ENCODE measurements at places on chromosomes 2 and 18.
A peak's percentile ranks its signal among the peaks of the same experiment; 100 is the strongest.

GRCh38 chr2:99156891-99157290 lies 2.1 kb downstream of the LIPT1 start:
- no peak for DNase-seq

DNA sequence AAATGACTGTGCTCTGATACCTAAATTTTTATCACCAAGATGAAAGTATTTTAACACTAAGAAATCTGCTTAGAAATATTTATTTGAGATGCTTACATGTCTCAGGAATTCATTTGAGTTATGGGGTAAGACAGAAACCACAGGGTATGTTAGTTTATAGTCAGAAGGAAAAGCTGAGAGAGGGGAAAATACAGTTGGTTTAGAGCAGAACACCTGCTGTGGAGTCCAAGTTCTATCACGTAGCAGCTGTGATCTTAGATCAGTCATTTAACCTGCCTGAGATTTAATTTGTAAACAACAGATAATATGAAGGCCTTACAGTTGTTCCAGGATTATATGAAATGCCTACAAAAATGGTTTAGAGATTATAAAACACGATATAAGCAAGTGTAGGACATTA lies 29.0 kb downstream of the PDE6D start:
- DNase-seq: no peak

GRCh38 chr2:178860551-178860950 lies 53.3 kb upstream of the TTN start:
- no peak for DNase-seq

DNA sequence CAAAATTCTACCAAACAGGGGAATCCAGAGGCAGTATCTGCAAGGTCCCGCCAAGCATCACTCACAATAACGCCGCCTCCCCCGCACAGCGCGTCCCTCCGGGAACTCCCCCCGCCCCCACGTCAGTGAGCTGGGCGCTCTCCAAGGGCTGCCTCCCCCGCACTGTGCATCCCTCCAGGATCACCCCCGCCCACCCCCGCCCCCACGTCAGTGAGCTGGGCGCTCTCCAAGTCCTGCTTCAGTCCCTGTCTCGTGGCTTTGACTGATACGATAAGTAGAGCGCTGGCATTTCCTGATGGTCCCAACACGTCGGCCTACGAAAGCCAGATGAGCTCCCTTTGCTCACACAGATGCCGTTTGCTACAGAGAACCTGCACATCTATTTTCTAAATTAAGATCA lies 130.7 kb upstream of the TPO start:
- DNase-seq: no peak

DNA sequence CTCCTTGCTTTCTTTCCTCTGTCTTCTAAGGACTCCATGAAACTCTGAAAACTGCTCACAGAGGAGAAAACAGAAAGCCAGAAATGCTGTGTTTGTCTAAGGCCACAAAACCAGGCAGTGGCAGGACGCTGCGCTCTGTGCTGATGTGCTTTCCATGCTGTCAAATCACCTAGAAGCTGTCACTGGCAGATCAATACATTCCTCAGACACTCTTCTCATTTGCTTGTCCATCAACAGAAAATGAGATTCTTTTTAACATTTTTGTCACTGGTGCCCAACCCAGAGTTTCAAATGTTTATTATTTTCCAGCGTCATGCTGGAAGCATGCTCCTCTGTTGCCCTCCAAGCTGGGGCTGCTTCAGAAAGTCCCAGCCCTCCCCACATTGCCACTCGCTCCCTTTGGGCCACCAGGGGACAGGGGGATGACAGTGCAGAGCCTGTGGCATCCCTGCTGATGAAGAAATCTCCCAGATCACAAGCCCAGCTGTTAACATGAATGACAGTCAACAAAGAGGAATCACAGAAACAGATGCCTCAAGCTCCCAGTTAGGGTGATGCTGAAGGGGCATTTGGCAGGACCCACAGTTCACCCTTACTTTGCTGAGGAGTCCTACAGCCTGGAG lies 117.5 kb upstream of the MEIS1 start:
- no peak for DNase-seq

DNA sequence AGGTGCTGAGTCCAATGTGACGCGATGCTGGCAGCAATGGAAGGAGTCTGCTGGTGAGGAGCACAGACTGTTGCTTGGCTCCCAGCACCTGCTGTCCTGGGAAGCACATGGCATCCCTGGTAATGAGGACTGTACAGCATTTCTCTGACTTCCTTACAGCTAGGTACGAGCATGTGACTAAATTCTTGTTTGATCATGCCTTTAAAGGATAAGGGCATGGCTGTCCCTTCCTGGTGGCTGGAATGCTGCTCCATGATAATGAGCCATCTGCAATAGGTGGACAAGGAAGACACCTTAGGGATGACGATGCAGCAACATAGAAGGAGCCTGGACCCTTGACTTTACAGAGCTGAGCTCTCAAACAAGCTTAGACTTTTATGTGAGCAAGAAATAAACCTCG lies 278.0 kb upstream of the SPRED2 start:
- DNase-seq: no peak

DNA sequence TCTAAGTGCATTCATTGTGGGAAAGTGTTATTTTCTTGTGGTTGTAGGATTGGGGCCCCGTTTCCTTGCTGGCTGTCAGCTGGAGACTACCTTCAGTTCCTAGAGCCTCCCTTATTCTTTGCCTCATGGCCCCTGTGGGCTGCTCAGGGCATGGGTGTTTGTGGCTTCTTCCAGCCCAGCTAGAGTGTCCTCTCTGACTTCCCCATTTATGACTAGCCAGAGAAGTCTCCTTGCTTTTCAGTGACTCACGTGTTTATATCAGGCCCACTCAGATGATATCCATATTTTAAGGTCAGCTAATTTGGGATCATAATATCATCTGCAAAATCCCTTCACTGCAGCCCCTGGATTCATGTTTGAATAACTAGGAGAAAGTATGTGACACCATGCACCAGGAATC lies 62.8 kb downstream of the DTNA start:
- peak; percentile 34 for DNase-seq

- DNase-seq: peak; percentile 47
Observed at GRCh38 chr2:237092920-237093781, 7.5 kb downstream of the COPS8 start.

GRCh38 chr2:111162718-111163331 lies 42.1 kb downstream of the BCL2L11 start:
- no peak for DNase-seq

DNA sequence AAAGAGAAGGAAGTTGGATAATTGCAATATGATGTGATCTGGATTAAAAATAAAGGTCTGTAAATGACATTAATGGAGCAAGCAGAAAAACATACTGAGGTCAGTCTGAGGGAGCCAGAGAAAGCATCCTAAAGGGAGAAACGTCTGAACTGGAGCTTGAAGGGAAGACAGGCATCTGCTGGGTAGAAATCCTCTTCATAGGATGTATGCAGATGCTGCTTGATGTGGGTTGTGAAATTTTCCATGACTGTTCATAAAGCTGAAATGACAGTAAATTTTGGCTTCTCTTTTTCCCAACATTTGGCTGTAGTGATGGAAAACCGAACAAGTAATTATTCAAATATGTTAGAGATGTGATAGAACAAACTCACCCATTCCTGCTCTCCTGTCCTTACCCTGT lies 287.6 kb downstream of the CAMKMT start:
- DNase-seq: no peak

DNA sequence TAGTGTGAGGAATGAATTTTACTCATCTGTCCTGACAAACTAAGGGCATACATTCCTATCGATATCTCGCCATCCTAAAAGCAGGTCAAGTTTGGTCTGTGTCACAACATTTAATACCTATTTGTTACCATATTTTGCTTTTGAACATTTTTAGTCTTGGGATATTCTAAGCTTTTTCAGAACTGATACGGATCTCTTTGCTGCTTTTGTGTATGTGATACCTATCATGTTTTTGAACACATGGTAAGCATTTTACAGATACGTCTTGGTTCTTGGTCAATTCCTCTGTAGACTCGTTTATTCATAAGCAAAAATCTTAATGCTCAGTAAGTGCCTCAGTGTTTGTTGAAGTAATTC lies 592 bp downstream of the ZNF397 start:
- DNase-seq: no peak

DNA sequence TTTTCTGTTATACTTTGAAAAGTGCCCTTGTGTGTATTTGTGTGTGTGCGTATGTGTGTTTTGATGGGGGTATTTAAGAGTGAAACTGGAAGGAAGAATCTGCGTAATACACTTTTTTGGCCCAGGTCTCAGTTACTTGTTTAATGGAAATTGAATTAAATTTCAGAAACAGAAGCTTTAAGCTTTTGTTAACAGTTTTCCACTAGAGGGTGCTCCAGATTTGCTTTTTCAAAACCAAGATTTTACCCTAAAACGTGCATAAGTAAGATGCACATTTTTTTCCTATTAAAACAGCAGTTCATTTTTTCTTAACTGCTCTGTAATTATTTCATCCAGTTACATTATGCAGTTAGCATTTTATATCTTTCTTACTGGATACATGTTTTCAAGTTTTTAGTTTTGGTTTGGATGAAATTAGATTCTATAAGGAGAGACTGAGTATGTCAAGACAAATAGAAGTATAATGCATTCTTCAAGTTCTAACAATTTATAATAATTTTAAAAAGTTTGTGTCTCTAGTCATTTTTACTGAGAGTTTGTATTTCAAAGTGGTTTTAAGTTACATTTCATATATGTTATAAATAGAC lies 97.2 kb downstream of the PIK3C3 start:
- peak; percentile 2 for DNase-seq

DNA sequence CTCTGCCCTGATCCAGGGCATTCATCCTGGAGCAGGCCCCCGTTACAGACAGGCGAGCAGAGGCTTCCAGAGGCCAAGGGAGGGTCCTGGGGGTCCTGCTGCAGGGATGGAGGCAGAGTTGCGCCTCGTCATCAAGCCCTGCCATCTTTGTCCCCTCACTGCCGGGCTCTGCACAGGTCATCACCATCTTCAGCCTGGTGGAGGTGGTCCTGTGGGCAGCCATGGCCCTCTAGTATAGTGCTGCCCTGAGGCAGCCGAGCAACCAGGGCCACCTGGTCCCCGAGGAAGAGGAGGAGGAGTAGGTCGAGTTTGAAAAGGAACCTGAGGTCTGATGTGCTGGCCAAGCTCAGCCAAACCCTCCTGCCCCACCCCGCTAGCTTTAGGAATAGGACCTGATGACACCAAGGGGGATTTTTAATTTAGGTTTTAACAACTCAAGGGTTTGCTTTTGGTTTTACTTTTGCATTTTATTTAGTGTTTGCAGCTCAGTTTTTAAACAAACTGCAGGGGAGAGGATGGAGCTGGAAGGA lies 8.8 kb upstream of the ALPI start:
- DNase-seq: no peak

DNA sequence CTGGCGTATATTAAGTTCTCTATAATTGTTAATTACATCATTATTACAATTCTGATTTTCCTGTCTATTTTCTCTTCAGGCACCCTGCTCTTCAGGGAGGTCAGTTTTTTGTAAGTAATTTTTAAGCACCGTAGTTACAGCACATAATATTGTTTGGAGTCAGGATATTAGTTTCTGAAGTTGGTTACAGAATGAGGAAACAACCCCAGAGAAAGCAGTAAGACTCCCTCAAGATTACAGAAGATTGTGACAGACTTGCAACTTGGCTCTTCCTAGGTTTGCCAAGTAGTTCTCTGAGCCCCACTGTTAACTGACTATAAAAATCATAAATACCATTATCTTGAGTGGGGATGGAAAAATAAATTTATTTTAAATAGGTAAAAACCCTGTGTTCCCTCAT lies 921 bp downstream of the RPE start:
- no peak for DNase-seq

DNA sequence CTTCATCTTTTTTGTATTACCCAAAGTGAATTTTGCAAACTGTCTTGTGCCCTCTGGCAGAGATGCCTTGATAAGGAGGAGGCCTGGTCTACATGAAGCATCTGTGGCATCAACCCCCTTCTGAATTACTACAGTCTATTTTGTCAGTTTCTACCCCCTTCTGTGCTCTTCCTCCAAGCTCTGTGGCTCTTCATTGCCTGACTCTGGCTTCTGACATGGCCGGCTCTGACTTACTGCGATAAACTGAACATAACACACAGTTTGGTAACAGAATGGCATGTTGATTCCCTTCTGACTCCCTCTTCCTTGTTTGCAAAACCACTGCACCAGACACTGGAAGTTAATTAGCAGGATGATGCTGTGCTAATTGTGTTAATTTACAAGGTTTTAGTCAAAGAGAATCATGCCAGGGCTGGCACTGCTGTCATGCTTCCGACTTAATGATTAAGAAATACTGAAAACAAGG lies 122.5 kb downstream of the FIGN start:
- DNase-seq: no peak

GRCh38 chr2:237721458-237721857 lies 77.1 kb upstream of the RBM44 start:
- no peak for DNase-seq

GRCh38 chr18:10416065-10416464 lies 38.4 kb upstream of the APCDD1 start:
- DNase-seq: no peak

- DNase-seq: no peak
Observed at GRCh38 chr2:41711736-41712135, 336.1 kb upstream of the PKDCC start.

DNA sequence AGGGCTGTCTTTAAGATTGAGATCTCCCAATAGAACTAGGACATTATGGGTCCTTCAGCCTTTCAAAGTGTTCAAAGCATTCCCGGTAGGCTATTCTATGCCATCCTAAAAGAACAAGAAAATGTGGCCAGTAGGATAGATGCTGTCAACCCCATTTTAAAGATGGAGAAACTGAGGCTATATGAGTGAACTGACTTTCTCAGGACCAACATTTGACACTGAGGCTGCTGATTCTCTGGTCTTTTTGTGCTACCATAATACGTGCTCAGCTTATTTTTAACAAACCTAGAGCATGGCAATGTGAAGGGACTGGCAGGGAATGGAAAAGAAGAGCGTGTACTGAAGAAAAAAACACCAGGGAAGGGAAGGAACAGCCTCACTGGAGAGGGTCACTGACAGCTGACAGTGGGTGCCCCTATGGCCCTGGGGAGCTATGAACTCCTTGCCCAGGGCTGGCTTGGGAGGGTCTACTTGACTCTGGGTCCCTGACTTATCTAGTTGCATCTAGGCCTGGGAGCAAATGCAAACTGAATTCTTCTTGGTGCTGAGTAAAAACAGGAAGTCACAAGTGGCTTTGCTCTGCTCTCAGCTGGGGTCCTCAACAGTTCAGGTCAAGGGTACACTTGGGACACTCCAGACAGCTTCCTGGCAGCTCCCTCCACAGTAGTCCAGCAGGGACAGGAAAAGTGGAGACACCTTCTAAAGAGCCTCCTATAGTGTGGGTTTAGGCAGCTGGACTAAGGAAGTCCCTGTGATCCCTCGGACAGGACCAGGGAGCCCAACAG lies 2.3 kb downstream of the CYRIA start:
- no peak for DNase-seq

GRCh38 chr18:9017167-9017904 lies 85.2 kb upstream of the NDUFV2 start:
- peak; percentile 77 for DNase-seq

- peak; percentile 14 for DNase-seq
Observed at GRCh38 chr2:162025121-162025911, 48.7 kb downstream of the DPP4 start.

Data from hepatic stellate cell (primary cell).